A673 (cell line): ENCODE measurements at places on chromosomes 7 and 10.
A peak's percentile ranks its signal among the peaks of the same experiment; 100 is the strongest.

GRCh38 chr10:810351-810846 is 120.9 kb upstream of the DIP2C start:
- DNase-seq, result peak; percentile 30

GRCh38 chr10:83625831-83626360 is 513.4 kb upstream of the GHITM start:
- no peak for DNase-seq

GRCh38 chr10:86329896-86330680 is 36.5 kb downstream of the GRID1 start:
- DNase-seq, result no peak

- DNase-seq, result peak; percentile 9
Measured at GRCh38 chr10:45308707-45309106, 6.7 kb downstream of the OR13A1 start.
